Stimulated activated CD4-positive, alpha-beta T cell treated with anti-CD3 and anti-CD28 coated beads, Interleukin-2, amount 100 ng/mL, for 24 hours (primary cell): ENCODE measurements at places on chromosomes 6 and 20.

DNA sequence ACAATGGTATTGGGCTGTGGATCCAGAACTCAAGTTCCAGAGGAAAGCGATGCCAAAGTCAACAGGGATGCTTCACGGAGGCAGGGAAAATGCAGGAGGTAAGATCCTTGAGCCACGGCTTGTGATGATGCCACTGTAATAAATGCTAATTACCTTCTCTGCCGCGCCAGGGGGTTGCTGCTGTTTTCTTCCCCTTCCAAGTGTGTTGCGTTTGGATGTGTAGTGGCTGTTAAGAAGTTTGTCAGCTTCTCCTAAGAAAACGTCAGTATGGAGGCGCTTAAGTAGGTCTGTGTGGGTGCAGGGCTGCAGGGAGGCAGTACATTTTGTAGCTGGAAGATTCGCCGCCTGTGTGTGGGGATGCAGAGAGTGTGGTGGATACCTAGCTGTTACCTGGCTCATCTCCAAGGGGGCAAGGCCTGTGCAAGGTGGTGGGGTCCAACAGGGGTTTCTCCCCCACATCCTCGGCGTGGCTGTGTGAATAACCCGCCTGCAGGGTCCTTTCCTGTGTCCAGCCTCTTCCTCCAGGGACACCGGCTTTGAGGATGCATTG is 318.7 kb downstream of the CDH4 start:
- no peak for DNase-seq

DNA sequence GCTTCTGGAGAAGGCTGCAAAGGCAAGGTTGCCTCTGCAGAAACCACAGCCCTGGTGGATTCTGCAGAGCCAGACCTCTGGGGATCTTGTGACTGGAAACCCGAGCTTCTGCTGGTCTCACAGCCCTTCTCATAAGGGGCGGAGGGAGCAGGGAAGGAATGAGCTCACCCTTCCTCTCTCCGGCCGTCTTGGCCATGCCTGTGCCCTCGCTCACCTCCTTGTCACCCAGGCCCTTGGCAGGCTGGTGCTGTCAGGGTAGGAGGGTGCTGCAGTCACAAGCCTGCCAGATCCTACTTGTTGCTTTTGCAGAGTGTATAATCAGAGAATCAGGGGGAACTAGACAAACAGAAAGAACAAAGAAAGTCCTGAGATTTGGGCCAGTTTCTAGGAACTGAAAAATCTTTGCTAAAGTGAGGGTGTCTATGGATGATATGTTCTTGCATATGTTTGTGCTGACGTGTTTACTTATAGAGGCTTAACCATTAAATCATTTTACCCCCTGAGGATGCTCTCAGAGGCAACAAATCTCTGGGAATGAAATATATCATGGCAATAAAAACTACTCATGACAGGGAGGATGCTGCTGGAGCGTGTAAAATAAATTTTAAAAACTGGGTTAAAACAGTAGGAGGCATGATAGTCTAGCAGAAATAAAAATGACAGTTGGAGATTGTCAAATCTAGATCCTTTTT is 244.9 kb upstream of the SOX4 start:
- DNase-seq = no peak

- DNase-seq = no peak
These were observed 50.3 kb downstream of the DEK start for GRCh38 chr6:18214003-18214402.

DNA sequence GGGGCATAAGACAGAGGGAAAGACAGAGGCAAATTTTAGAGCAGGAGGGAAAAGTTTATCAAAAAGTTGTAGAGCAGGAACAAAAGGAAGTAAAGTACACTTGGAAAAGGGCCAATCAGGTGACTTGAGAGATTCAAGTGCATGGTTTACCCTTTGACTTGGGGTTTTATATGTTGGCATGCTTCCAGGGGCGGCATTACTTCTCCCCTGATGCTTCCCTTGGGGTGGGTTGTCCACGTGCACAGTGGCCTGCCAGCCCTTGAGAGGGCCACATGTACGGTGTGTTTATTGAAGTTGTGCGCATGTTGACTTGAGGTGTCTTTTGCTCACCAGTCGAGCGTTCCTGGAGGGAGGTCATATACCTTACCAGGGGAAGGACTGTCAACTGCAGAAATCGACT is 259.5 kb upstream of the JARID2 start:
- DNase-seq = no peak

DNA sequence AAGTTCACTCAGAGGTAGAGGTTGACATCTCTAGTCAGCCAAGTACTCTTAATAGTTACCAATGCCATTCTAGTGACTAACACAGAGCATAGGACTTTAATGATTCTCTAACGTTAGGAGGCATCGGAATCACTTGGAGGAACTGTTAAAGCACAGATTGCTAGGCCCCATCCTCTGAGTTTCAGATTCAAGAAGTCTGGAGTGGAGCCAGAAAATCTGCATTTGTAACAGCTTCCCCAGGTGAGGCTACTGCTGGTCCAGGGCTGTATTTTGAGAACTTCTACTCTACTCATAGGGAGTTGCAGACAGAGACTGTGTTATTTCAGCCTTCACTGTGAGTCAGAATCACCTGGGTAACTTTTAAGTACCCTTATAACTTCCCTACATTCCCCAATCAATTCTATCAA is 5.7 kb downstream of the LMBRD1 start:
- DNase-seq = no peak

- no peak for DNase-seq
These were observed 11.4 kb downstream of the BCAS4 start for GRCh38 chr20:50806126-50806768.

DNA sequence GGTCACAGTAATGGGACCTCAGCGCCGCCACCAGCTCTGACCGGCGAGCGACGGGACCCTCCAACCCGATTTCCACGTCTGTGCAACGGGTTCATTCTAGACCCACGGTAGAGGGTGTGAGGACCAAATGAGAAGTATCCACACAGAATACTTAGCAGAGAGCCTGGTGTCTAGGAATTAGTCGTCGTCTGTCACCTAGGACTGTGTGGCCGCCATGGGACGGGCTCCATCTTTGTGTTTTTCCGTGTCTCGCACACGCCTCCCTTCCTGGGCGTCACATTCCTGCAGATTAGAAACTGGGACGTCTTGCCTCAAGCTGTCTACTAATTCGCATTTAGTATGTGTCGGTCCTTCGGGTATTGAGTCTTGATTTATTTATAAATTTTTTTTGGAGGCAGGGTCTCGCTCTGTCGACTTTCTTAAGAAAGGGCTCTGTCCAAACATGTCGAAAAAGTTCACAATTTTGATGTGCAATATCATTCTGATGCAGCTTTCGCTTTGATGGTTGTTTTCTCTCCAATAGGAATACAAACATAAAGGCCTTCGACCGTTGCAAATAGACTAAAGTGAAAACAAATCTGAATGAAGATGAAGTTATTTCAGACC is 563 bp downstream of the MGME1 start:
- DNase-seq = peak; percentile 56

DNA sequence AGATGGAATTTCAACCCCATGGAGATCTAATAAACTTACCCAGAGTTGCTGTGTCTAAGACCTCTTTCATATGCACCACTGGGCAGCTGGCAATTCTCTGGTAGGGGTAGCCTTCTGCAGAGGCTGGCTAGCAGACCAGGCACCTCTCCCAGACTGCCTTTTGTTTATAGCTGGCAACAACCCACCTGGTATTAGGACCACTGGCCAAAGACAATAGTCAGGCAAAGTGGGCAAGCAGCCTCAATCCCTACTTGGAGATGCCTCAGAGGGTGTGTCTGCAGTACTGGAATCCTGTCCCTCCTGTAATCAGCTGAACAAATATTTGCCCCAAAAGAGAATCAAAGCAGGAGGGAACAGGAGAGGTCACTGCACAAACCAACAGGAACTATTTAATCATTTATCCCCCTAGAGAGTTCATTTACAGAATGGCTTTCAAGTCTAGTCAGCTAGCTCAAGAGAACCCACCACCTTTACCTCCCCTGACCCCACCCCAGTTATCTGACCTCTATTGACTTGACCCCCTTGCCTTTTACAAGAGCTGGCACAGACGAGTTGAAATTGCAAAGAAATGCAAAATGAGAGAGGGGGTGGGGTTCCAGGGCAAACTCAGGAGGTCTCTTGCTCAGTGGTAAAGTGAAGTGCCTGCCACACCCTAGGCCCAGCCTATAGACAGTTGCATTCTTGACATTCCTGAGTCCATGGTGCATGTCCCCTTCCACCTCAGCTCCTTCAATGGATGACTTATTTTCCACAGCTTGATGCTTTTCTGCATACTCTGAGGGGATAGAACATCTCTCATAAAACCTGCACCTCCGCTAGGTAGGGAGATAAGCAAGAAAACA is 2.8 kb downstream of the BCL2L1 start:
- DNase-seq = no peak

- DNase-seq = no peak
These were observed 47.4 kb upstream of the AFDN start for GRCh38 chr6:167779129-167779992.

- no peak for DNase-seq
These were observed 196.3 kb downstream of the TSHZ2 start for GRCh38 chr20:53168491-53168890.

DNA sequence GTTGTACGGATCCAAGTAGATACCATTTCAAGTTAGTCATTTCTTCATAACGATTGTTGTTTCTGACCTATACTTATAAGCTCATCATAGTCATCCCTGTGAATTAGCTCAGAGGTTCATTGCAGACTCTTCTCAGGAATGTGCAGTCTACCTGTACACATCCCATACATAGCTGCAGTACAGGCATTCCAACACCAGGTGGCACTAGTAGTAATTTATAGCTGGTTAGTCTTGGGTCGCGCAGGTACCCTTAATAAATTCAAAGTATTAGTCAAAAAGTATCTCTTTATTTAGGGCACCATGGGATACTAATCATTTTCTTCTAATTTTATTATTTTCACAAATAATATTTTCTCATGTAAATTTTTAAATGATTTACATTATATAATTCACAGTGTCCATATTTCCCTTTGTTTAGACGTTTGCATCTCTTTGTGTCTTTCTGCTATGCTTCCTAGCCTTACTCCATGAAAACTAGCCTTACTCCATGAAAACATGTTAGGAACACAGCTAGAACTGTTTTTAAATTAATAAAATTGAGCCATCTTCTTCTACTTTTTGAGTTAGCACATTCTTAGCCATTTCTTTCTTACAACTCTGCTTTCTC is 128.6 kb upstream of the FAM83B start:
- peak; percentile 68 for DNase-seq

GRCh38 chr6:150119173-150119572 is 23.7 kb upstream of the PPP1R14C start:
- DNase-seq = no peak
